ENCODE measurements at places on chromosomes 7 and 10. TPM values are rescaled to one million over a fixed set of nuclear protein-coding genes. Genes with fewer than 3 reads are reported as not detected.

DNA sequence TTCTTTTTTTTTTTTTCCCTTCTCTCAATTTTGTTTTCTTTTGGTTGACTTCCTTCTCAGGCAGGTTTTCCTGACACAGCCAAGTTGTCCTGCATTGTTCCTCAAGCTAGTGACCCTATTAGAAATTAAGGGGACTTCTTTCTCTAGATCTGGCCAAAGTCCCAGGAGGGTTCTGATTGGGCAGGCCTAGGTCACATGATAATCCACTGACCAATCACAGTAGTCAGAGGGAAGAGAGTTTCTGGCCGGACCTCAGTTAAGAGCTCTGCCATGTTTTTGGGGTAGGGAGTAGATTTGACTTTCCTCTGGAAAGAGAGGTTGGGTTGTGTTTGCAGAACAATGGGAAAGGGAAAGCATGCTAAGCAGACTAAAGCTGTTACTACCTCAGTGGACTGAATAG, 16.2 kb downstream of the VWA2 start:
- no peak for DNase-seq
- H3K4me3 ChIP-seq, result no peak overlapping the region
- no peaks in the 10 kb centered on the region for H3K27me3 ChIP-seq
- H3K4me1 ChIP-seq, result no peaks in the 10 kb centered on the region

- no peaks in the 10 kb centered on the region for H3K4me1 ChIP-seq
- H3K27ac ChIP-seq, result no peak overlapping the region
- DNase-seq, result no peak
- no peaks in the 10 kb centered on the region for H3K36me3 ChIP-seq
Measured at GRCh38 chr10:66144016-66144415, 781.8 kb upstream of the LRRTM3 start.

- H3K4me1 ChIP-seq, result no peaks in the 10 kb centered on the region
- no peak overlapping the region for H3K27ac ChIP-seq
- no peak overlapping the region for H3K4me3 ChIP-seq
- no peaks in the 10 kb centered on the region for H3K27me3 ChIP-seq
- H3K36me3 ChIP-seq, result no peaks in the 10 kb centered on the region
- no peak for DNase-seq
Measured at GRCh38 chr7:46600340-46600739, 679.3 kb upstream of the IGFBP3 start.

GRCh38 chr10:89235073-89235798, 16.3 kb downstream of the LIPA start:
- DNase-seq, result no peak
- H3K36me3 ChIP-seq, result no peaks in the 10 kb centered on the region
- no peaks in the 10 kb centered on the region for H3K27me3 ChIP-seq
- H3K27ac ChIP-seq, result no peak overlapping the region

- H3K27ac ChIP-seq, result no peak overlapping the region
- no peak overlapping the region for H3K4me3 ChIP-seq
- peaks cover 7% of the 10 kb centered on the region for H3K27me3 ChIP-seq
- H3K4me1 ChIP-seq, result no peaks in the 10 kb centered on the region
- H3K36me3 ChIP-seq, result no peaks in the 10 kb centered on the region
Measured at GRCh38 chr10:120749856-120750566, 101.2 kb upstream of the WDR11 start.

DNA sequence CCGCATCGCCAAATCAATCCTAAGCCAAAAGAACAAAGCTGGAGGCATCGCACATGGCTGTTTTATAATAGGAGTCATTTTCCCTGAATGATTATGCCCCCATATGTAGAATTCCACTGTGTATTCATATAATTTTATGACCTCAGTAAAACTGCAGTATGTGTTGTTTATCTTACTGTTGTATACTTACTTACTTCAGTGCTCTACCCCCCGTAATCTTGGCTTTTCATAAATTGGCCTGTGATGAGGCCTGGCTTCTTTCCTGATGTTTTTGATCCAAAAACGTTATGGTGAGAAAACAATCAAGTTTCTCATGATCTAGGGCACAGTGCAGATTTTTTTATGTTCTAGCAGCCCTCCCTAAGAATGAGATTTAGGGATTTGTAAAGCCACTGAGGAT, 306.4 kb upstream of the FZD1 start:
- H3K36me3 ChIP-seq, result no peaks in the 10 kb centered on the region
- H3K27me3 ChIP-seq, result no peaks in the 10 kb centered on the region
- no peaks in the 10 kb centered on the region for H3K4me1 ChIP-seq
- H3K4me3 ChIP-seq, result no peak overlapping the region
- H3K27ac ChIP-seq, result no peak overlapping the region

GRCh38 chr7:35512716-35513115, 182.2 kb downstream of the HERPUD2 start:
- H3K4me1 ChIP-seq, result no peaks in the 10 kb centered on the region
- no peaks in the 10 kb centered on the region for H3K27me3 ChIP-seq
- DNase-seq, result no peak
- H3K36me3 ChIP-seq, result no peaks in the 10 kb centered on the region
- H3K27ac ChIP-seq, result no peak overlapping the region

DNA sequence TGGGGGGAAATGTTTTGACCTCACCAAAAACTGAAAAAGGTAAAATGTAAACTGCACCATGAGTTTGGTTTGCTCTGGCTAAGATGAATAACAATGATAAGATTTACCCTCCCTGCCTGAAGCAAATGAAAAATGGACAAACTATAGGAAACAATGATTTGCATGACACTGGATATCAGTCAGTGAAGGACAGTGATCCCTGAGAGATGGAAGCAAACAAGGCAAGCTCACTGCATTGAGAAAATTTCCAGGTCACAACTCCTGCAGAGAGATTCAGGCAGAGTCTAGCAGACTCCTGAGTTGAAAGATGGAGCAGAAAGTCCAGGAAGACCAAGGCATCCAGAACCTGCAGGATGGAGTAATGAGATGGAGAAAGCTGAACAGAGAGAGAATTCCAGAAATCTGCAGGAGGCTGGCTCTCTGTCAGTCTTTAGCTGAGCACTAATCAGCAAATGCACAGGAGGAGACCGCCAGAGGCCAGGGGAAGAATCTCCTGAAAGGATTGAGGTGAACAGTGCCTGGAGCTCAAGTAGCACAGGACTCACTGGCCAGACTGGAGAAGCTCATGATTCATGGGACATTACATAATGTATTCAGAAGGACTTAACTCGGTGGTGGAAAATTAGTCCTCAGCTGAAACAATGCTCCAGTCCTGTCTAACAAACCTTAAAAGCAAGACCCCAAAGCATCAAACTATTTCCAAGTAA, 51.2 kb upstream of the PALS2 start:
- no peaks in the 10 kb centered on the region for H3K36me3 ChIP-seq
- H3K27me3 ChIP-seq, result no peaks in the 10 kb centered on the region

GRCh38 chr10:96814264-96814663, 17.8 kb upstream of the LCOR start:
- no peaks in the 10 kb centered on the region for H3K27me3 ChIP-seq
- no peaks in the 10 kb centered on the region for H3K36me3 ChIP-seq
- no peaks in the 10 kb centered on the region for H3K4me1 ChIP-seq
- H3K27ac ChIP-seq, result no peak overlapping the region
- DNase-seq, result peak; percentile 6
- H3K4me3 ChIP-seq, result no peak overlapping the region

DNA sequence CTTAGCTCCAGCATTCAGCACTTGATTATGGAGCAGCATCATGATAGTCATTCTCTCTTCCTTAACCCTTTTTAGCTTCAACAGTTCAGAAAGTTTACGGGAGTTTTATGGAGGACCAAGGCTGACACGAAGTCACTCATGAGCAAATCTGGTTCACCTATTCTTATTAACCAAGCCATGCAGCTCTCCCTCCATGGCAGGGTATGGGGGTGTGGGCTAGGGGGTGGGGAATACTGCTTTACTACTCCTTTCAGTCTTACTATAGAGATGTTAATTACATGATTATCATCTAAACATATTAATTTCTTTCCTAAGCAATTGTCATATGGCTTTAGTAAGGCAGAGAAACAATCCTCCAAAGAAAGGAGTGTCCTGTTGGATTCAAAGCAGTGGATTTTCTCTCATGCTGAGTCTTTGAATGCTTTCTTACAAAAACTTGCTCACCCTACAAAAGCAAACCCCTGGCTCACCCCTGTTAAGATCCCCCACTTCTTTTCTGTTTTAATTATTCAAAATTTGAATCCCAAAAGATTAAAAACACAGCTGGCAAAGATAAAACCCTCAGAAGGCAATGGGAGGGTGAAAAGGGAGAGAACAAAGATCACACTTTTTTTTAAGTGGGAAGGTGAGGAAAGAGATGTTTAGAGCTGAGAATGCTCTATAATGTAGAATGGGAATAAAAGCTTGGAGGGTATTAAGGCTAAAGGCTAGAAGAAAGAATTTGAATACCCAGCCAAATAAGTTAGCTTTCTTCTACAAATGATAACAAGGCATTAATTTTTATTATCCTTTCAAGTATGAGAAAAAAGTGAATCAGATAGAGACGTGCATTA, 46.4 kb upstream of the SEMA3E start:
- H3K27ac ChIP-seq, result no peak overlapping the region
- no peaks in the 10 kb centered on the region for H3K36me3 ChIP-seq
- no peaks in the 10 kb centered on the region for H3K27me3 ChIP-seq
- DNase-seq, result no peak
- H3K4me3 ChIP-seq, result no peak overlapping the region
- H3K4me1 ChIP-seq, result peaks cover 6% of the 10 kb centered on the region

- H3K36me3 ChIP-seq, result no peaks in the 10 kb centered on the region
- DNase-seq, result no peak
- no peak overlapping the region for H3K4me3 ChIP-seq
- H3K4me1 ChIP-seq, result no peaks in the 10 kb centered on the region
Measured at GRCh38 chr7:4768597-4769569, 6.5 kb upstream of the AP5Z1 start.

- H3K4me1 ChIP-seq, result no peaks in the 10 kb centered on the region
- DNase-seq, result no peak
- no peak overlapping the region for H3K27ac ChIP-seq
- no peaks in the 10 kb centered on the region for H3K36me3 ChIP-seq
Measured at GRCh38 chr7:156534925-156535324, 105.6 kb upstream of the RNF32 start.

DNA sequence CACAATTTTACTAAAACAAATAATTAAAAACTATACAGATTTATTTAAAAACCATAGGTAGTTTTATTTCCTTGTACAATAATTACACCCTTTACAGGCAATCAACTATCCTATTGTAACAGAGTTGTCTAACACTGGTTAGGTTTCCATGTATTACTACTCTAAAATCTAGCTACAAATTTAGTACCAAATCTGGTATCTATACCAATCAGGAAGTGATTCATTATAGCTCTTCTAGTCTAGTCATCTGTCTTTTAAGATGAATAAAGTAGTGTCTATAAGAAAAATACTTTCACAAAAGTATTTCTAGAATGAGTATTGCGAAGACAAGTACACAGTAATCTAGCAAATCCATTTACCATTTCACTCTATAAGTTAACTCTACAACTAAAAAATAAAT, 16.9 kb downstream of the ZNF800 start:
- no peak overlapping the region for H3K4me3 ChIP-seq
- H3K27ac ChIP-seq, result no peak overlapping the region
- no peaks in the 10 kb centered on the region for H3K4me1 ChIP-seq

- H3K36me3 ChIP-seq, result no peaks in the 10 kb centered on the region
- no peaks in the 10 kb centered on the region for H3K4me1 ChIP-seq
- H3K27me3 ChIP-seq, result no peaks in the 10 kb centered on the region
- no peak overlapping the region for H3K4me3 ChIP-seq
- H3K27ac ChIP-seq, result no peak overlapping the region
Measured at GRCh38 chr10:130492266-130492934, 356.2 kb downstream of the GLRX3 start.

GRCh38 chr7:25360451-25360850, 132.2 kb upstream of the NPVF start:
- no peaks in the 10 kb centered on the region for H3K36me3 ChIP-seq
- DNase-seq, result no peak
- peaks cover 46% of the 10 kb centered on the region for H3K27me3 ChIP-seq
- H3K4me3 ChIP-seq, result no peak overlapping the region
- H3K27ac ChIP-seq, result no peak overlapping the region
- no peaks in the 10 kb centered on the region for H3K4me1 ChIP-seq

Gene PRRT4
- 0.70 TPM for total RNA-seq

Gene BCL7B
- 70.4 TPM for total RNA-seq

Gene NAT16
- total RNA-seq, result not detected

Gene AGFG2
- total RNA-seq, result 30.4 TPM

Gene CRHR2
- total RNA-seq, result not detected

Gene MKX
- total RNA-seq, result not detected

Gene PRDX3
- 144 TPM for total RNA-seq

Data from PC-9 (cell line).